Fibroblast of villous mesenchyme (primary cell): ENCODE measurements at places on chromosomes 12 and 14. TPM values are rescaled to one million over a fixed set of nuclear protein-coding genes. Genes with fewer than 3 reads are reported as not detected.

Gene PYM1
- total RNA-seq = 32.2 and 32.8 TPM in 2 replicates

Gene SEL1L
- 89.9 and 97.6 TPM in 2 replicates for total RNA-seq

Gene SERPINA5
- not detected in 2 replicates for total RNA-seq

Gene LMBR1L
- total RNA-seq = 47.9 and 71.2 TPM in 2 replicates

Gene LGR5
- total RNA-seq = not detected in 2 replicates

Gene IL26
- not detected in 2 replicates for total RNA-seq

Gene EFS
- total RNA-seq = 7.7 and 7.8 TPM in 2 replicates

Gene RPL10L
- total RNA-seq = 0.43 TPM in 1 of 2 replicates, not detected in the other

Gene OR4E2
- total RNA-seq = not detected in 2 replicates

Gene RHEBL1
- total RNA-seq = 0.64 and 0.86 TPM in 2 replicates

Gene ANO2
- 0.43 TPM in 1 of 2 replicates, not detected in the other for total RNA-seq

Gene ASB2
- total RNA-seq = 0.86 and 1.9 TPM in 2 replicates

Gene DDX47
- total RNA-seq = 71.2 and 118 TPM in 2 replicates

Gene PIK3C2G
- total RNA-seq = not detected in 2 replicates

Gene GPX2
- total RNA-seq = not detected in 2 replicates

Gene RHOJ
- total RNA-seq = 0.43 and 4.8 TPM in 2 replicates

Gene AICDA
- total RNA-seq = not detected in 2 replicates

Gene IKZF4
- total RNA-seq = 1.3 and 3.5 TPM in 2 replicates
